ENCODE measurements at places on chromosomes 13 and 19.

- no peak for DNase-seq
Observed at GRCh38 chr19:16208064-16208759, 10.5 kb downstream of the AP1M1 start.

GRCh38 chr13:47004027-47004426 lies 107.2 kb upstream of the HTR2A start:
- peak; percentile 59 for DNase-seq

DNA sequence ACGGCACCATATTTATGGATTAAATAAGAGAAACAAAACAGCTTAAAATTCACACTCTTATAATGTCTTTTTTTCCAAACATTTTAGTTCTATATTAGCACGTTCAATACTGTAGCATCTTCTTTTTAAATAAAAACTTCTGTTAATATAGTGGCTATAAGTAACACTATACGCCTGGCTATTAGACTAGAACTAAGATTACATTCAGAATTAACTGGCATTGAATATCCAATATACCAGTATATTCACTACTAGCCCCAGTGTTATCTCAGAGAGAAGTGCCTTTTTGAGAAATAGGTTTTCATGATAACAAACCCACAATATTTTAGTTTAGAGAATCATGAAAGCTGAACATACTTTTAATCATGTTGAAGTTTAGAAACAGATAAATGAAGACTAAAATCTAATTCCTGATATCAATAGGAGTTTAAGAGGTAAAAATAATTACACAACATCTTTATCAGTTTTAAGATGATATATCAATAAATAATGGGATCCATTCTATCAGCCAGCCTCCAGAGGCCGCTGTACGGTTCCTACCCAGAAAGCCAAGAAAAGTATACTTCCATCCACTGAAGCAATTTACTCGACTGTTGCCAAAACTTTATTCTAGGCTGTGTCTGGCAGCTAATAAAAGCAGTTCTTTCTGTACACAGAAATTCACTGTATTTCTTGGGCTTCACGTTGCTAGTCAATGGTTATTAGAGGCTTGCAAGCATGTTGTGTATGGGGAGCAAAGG lies 1113.4 kb upstream of the MIR17HG start:
- DNase-seq = no peak

- no peak for DNase-seq
Observed at GRCh38 chr19:49081273-49081672, 4.0 kb upstream of the SNRNP70 start.

DNA sequence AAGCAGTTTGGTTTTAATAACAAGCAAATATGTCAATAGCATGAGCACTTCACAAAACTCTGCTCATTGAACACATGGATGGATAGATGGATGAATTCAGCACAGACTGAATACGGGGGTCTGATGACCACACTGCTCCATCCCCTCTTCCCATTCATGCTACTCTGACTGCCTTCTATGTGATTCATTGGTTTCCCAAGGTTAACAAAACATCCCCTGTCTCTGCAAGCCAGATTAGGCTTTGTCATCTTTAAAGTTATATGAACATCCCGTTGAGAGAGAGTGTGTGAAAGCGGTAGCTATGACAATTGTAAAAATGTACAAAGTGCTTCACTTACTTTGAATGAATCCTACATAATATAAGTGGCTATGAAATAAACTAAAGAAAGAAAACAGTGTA lies 252.5 kb downstream of the OXGR1 start:
- no peak for DNase-seq

DNA sequence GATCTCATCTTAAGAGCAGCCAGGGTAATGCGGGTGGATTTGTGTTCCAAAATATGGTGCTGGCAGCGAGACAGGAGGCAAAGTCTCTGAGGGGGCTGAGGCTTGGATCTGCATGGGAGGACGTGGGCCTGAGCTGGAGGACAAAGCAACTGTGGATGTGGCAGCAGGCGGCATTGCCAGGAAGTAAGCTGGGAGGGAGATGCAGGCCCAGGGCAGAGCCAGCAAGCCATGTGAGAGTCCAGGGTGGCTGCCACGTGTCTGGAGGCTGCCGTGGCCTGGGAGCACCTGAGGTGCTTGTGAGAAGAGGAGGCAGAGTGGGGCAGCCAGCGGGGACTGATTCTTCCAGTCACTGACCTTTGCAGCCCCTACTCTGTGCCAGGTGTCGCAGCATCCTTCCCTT lies 52.0 kb downstream of the DPF1 start:
- no peak for DNase-seq

DNA sequence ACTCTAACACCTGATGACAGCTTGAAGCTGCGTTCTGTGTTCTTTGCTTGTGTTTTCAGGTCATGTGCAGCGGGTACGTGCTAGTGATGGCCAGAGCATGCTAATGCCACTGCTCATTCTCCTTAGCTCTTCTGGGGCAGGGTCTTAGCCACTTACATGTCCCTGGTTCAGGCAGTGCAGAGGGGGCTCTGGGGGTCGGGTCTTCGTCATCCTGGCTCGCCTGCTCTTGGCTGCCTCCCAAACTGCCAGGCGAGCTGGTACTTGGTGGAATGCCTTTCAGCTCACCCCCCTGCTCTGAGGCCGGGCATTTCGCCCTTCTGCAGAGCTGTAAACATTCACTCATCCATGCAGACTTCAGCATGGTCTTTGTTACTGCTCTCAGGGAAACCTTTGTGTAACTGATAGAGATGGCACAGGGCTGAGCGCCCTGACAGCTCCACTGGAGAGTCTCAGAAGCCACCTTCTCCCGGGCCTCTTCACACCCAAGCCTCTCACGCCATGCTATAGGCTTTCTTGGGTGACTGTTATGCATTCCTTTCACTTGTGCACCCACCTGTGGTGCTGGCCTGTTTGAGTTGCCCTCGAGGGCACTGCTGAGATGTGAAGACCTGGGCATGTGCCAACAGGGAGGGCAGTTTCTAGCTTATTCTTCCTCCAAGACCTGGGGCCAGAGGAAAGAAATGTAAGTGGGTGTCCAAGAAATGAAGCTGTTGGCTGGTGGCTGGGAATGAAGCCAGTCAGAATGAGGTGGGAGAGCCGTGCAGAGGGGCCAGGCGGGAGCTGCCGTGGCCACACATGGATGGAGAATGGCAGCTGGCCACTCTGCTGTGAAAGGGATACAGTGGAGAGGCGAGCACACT lies 24.4 kb downstream of the FAM124A start:
- no peak for DNase-seq

- DNase-seq = peak; percentile 71
Observed at GRCh38 chr13:50650592-50651504, 192.6 kb downstream of the DLEU7 start.

GRCh38 chr13:113167155-113167554 lies 8.7 kb downstream of the PROZ start:
- no peak for DNase-seq

DNA sequence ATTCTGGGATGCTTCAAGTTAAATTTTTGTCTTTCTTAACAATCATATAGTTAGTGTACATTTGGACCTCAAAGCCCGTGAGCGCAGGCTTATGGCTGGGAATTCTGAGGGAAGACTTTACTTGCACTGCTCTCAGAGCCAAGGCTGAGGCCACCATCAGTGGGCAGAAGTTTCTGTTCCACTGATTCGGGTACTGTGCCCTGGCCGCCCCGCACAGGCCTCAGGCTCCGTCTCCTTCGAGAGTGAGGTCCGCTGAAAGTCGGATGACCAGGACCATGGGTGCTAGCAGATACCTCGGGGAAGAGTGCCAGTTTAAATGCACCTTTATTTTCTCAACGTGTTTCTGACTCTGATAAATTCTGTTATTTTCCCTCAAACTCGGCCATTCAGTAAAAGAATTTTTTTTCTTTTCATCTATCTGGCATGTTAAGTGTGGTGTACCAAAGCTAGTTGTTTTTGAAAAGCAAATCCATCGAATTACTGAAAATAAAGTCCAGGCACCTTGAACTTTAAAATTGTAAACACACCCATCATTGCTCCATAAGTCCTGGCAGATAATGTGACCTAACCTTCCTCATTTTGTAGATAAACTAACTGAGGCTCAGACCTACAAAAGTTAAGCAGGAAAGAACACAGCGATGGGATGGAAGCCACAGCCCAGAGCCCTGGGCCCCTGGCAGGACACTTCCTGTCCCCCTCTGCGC lies 126.7 kb downstream of the SOX1 start:
- no peak for DNase-seq

GRCh38 chr13:35856721-35857364 lies 274.3 kb downstream of the DCLK1 start:
- DNase-seq = no peak

- DNase-seq = peak; percentile 55
Observed at GRCh38 chr19:16824658-16825311, 4.4 kb upstream of the SIN3B start.

DNA sequence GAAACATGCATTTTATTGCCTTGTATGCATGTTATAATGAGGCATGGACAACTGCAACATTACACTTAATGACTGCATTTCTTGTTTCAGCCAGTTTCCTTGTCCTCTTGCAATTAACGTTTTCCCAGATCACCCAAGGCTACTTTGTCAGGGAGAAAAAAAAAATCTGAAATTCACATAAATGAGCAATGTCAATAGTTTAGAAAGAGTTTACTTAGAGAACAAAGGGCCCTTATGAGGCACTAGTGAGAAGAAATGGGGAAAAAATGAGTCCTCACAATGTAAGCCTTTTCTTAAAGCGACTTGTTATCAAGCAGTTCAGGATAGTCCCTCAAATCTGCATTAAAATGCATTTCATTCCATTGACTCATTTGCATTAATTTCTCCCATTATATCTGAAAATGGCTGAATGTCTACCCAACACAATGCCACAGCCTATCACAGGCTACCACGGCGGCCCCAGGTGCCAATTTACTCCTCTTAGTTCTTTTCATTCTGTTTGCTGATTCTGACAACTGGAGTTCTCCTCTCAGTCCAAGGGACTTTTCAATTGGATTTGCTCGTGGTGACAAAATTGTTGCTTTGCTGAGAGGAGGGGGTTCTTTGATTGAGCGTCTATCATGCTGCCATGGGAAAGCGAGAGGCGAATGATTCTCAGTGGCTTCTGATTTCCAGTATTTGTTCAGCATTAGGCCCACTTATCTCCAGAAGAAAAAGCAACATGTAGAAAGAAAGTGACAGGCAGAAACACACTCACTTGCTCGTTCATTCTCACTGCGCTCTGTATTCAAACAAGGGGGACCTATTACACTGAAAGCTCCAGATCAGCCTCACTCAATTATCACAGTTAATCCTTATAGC lies 107.1 kb downstream of the DACH1 start:
- peak; percentile 47 for DNase-seq

GRCh38 chr13:111394211-111394922 lies 73.9 kb downstream of the TEX29 start:
- no peak for DNase-seq

- no peak for DNase-seq
Observed at GRCh38 chr13:46121597-46122163, 16.8 kb upstream of the CPB2 start.

GRCh38 chr13:113915012-113915763 lies 51.3 kb upstream of the GAS6 start:
- DNase-seq = no peak

GRCh38 chr19:18682807-18683108 lies 722 bp upstream of the CRTC1 start:
- DNase-seq = no peak

GRCh38 chr13:92221916-92222315 lies 823.5 kb downstream of the GPC5 start:
- no peak for DNase-seq

GRCh38 chr19:41323430-41324125 lies 13.6 kb downstream of the CCDC97 start:
- peak; percentile 98 for DNase-seq

DNA sequence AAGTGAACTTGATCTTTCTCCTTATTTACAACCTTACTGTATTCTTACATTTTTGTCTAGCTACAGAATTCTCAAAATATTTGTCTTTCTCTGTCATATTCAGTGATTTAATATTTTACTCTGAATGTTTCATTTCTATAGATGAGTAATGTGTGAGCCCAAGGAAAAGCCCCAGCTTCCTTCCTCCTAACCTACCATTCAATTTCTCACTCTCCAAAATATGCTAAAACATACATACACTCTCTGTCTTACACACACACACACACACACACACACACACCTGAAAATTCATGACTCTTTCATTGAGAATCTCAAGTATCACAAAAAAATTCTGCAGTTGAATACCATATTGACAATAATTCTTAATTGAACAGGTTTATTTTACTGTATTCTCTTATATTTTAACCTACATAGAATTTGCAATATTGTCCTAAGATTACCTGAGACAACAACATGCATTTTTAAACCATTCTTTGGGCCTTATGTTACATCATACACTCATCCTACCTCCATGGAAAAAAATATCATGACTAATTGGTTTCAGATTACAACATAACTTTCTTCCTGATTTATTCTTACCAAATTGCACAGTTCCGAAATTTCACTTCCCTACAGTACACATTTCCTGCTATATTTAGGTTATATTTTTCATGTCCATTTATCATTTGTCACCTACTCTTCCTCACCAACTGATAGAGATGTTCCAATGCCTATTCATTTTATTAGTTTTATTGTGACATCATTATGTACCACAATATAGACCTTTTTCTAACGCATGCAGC lies 1965.6 kb upstream of the PCDH20 start:
- DNase-seq = no peak

GRCh38 chr19:2217591-2217990 lies 18.5 kb downstream of the PLEKHJ1 start:
- DNase-seq = no peak

DNA sequence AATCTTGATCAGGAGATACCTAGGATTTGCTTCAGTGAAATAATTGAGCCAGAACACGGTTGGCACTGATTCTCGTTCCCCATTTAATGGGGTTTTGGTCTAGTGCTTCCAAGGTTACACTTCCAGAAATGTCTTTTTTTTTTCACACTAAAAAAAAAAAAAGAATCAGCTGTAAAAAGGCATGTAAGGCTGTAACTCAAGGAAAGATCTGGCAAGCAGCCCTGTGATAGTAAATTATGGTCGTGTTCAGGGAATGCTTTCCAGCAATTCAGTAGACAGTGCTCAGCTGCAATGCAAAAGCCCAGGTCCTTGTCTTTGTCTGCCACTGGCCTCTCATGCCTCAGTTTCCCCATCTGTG lies 27.2 kb upstream of the NDUFS7 start:
- DNase-seq = peak; percentile 30

DNA sequence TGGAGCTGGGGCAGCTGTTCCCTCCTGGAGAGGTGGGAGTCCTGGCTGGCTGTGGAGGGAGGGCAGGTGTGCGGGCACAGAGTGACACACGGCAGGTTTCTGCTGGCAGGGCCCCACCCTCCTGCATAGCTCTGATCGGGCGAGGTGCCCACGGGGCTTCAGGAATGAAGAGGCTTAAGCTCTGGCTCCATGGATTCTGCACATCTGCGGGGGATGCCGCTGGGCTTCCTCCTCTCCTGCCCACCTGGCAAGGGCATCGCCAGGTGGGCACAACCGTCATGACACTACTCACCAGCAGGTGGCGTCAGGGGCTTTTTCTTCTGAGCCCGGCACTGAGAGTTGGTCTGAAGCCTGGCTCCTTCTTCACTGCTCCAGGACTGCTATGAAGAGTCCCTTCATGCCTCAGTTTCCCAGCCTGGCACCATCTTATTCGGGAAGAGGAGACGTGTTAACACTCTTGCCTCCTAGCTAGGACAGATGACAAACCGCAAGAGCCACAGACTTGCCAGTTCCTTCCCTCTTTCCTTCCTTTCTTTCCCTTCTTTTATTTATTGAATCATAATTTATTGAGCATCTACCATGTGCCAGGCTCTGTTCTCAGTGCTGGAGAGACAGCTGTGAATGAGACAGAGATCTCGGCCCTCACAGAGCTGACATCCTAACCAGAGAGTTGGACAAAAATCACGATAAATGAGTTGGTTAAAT lies 15.2 kb upstream of the PAK4 start:
- DNase-seq = peak; percentile 27

GRCh38 chr19:604355-604754 lies 14.7 kb downstream of the HCN2 start:
- no peak for DNase-seq
